ENCODE measurements at places on chromosomes 4 and X.
A peak's percentile ranks its signal among the peaks of the same experiment; 100 is the strongest.

DNA sequence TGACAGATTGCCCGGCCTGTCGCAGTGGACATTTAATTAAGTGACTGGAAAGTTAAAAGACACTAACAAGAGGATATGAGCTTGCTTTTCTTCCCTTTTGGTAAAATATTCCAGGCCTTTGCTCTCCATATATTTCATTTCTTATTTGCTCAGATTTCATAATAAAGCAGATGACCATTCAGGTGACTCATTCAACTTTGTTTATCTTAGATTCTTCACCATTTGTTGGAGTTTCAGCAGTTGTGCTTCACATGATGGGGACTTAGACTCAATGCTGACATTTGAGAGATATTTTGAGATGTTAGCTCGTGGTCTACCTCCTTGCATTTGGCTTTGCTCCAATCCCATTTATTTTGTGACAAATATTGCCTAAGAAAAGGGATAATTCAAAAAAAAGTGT is 312.2 kb downstream of the ARHGAP24 start:
- DNase-seq: no peak

DNA sequence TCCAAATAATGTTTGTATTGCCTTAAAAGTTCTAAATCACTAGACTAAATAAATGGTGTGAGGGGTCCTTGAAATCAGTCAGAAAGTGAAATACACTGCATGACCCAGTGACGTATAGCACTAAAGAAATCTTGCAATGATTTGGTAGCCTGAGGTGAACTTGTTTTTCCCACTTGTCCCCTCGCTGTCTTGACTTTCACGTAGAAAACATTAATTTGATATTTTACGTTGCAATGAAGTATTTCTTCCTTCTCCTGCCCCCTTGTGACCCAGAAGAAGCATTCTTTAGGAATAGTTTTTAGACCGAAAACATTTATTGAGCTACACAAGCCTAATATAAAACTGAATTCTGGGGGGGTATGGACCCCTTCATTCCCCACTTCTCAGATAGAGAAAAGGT is 3.7 kb downstream of the KLB start:
- no peak for DNase-seq

GRCh38 chr4:76233967-76234678 is 17.4 kb upstream of the FAM47E start:
- no peak for DNase-seq

DNA sequence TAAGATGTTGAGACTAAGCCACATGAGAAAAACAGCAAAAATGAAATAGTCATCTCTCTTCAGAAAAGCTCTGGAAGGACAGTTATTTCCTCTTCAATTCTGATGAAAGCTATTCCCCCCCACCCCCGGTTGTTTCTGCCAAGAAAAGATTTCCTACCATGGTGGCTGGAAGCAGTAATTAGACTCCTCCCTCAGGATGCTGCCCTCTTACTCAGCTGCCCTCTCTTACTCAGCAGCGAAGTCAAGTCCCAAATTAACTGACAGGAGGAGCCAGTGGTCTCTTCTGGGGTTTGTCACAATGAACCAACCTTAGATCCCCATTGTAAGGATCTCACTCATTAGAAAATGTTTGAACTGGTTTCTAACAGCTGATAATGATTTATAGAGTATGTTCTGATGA is 38.0 kb downstream of the GPM6B start:
- no peak for DNase-seq

DNA sequence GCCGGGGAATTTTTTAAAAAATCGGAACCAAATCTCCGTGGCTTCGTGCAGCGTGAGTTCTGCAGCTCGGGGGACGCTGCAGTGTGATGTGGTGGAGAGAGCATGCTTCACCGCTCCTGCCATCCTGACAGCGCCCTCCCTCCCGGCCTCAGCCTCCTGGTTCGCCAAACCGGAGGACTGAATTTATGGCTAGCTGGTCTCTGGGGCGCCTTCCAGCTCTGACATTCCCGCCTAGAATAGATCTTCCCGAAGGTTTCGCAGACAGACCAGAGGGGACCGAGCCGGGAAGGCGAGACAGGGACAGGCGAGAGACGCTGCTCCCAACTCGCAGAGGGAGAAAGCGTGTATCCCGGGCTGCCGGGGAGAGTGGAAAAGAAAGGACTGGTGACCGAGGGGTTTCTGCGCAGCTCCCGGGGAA is 25.9 kb downstream of the HOPX start:
- no peak for DNase-seq

GRCh38 chr4:1723131-1723801 is 1.9 kb downstream of the TACC3 start:
- DNase-seq: no peak

DNA sequence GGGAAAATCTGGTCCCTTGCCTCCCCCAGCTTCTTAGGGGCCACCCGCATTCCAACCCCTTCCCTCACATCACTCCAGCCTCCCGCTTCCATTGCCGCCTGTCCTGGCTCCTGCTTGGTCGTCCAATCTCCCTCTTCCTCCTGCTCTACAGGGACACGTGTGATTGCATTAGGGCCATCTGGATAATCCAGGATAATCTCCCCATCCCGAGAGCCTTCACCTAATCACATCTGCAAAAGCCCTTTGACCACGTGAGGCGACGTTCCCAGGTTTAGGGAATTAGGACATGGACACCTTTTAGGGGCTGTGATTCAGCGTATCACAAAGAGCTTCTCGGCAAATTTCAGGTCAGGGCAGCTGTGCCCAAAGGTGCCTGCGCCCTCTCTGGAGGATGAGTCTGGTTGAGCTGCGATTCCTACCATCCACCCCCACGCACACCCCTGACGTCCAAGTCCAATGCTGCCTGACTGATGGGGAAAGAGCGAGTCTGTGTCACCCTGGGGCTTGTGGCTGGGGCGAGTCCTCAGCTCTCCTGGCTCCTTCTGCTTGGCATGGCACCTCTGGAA is 104.6 kb downstream of the PSAPL1 start:
- DNase-seq: no peak

DNA sequence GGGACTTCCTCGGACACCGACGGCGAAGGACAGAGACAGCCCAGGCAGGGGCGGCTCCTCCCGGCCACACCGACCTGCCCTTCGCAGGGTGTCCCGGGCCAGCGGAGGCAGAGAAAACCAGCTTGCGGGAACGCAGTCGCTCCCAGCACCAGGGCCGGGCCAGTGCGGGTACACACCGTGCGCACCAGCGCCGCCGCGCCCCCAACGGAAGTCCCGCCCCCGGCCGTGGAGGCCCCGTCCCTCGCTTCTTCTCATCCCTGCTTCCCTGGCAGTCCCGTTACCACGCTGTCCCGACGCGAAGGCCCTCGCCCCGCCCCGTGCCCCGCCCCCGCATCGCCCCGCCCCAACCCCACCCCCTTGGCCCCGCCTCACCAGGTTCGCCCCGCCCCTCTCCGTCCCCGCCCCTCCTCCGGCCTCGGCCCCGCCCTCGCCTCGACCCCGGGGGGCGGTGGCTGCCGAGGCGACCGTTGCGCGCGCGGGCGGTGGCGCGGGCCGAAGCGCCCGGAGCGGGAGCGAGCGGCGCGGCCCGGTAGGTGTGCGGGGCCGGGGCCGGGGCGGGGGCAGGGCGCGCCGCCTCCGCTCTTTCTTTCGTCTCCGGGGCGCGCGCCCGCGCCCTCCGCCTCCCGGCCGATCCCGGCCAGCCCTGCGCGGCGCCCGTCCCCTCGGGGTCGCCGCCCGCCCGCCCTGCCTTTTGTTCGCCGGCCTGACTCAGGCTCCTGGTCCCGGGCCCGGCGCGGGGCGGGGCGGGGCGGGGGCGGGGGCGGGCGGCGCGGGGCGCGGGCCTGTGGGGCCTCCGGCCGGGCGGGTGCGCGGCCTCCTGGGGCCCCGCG is at the start of gene RGS12:
RGS12 (plus strand) TSS at position 451 of the 830 bp plus-strand sequence. CDS start 23,150 bp downstream, outside the sequence.
- peak; percentile 83 for DNase-seq

DNA sequence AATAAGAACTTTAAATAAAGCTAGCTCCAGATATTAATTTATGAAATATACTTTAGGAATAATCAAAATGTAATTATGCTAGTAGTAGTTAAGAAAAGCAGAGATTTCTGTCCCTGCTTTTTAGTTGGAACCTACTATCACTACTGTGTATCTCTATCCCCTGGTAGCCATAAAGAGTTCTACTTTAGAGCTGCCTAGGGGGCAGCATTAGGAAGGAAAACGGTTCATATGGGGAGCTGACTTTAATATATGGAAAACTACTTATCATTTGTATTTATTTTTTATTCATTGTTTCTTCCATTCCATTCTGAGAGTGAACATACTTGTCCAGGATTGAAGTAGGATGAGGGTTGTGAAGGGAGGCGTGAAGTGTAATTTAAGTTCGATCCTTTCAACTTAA is 40.9 kb downstream of the CPEB2 start:
- no peak for DNase-seq

DNA sequence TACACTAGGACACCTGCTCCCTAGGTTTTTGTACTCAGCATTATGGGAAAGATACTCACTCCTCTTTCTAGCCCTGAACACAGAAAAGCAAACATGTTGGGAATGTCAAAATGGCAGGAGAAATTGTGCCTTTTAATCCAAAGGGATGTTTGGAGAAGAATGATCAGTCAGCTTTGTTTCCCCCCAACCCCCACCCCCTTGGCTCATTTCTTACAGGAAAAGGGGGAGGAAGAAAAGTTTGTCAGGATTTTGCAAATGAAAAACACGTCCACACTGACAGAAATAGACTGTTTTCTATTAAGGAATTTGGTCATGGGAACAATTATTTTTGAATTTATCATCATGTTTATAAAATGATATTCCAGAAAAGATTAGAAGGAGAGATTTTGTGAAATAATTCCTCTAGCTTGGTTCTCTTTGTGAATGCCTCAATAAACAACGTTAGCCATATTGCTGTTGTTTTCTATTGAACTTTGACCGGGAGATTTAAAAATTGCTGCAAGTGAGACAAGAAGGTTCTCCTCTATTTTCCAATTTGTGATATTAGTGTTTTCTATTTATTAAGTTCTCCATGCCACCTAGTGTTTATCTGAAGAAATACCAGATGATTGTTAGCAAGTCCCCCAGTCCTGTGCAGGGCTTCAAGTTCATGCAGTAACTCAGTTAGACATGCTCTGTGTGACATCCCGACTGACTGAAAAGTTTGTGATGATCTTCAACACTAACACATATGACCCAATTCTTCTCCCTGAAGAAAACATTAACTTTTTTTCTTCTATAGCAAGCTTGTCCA is 31.3 kb upstream of the TFDP3 start:
- DNase-seq: no peak

GRCh38 chr4:38280323-38280706 is 320.1 kb downstream of the PTTG2 start:
- DNase-seq: no peak

Data from substantia nigra (tissue), 51 donors.